ENCODE measurements at places on chromosomes 1 and 21.

- DNase-seq, result no peak
Observed at GRCh38 chr21:44918581-44919033, 2.1 kb downstream of the ITGB2 start.

DNA sequence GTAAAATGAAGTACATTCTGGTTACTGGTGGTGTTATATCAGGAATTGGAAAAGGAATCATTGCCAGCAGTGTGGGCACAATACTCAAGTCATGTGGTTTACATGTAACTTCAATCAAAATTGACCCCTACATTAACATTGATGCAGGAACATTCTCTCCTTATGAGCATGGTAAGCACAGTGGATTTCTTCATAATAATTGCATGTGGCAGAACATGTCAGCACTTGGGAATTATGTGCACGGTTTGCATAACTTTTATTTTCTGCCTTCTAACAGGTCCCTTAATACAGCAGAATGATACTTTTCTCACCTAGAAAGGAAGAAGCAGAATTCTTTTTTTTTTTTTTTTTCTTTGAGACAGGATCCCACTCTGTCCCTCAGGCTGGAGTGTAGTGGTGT, 3.8 kb downstream of the CTPS1 start:
- no peak for DNase-seq

- DNase-seq, result no peak
Observed at GRCh38 chr1:89724369-89725010, 91.6 kb downstream of the LRRC8C start.

DNA sequence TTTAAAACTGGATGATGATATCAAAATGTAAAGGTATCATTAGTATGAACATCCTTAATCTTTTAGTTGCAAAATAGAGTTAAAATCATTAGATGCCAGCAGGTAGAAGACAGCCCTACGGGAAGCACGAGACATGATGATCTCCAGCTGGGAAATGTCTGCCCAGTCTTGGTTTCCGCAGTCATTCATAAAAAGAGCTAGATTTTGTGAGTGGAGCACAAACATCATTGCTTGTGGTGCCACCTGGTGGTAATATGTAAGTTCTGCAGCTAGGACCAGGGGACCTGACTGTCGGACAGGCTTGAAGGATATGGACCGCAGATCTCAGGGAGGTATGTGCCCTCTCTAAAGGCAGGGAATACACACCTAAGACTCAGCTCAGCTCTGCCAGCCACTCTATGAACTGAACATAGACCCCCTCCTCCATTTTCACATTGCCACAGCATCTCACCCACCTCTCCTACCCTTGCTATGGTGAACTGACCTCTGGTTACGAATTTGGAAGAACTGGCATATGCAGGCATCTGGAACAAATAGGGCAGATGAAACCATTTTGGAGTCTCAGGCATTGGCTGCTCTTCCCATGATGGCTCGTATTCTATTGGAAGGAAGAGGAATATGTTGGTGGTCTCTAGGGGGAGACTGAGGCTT, 9.2 kb downstream of the FCMR start:
- no peak for DNase-seq

- DNase-seq, result no peak
Observed at GRCh38 chr21:15363921-15364320, 299.1 kb upstream of the NRIP1 start.

- DNase-seq, result no peak
Observed at GRCh38 chr1:4267381-4268261, 367.5 kb upstream of the C1orf174 start.
